Caco-2 (cell line): ENCODE measurements at places on chromosomes 16 and 17.

DNA sequence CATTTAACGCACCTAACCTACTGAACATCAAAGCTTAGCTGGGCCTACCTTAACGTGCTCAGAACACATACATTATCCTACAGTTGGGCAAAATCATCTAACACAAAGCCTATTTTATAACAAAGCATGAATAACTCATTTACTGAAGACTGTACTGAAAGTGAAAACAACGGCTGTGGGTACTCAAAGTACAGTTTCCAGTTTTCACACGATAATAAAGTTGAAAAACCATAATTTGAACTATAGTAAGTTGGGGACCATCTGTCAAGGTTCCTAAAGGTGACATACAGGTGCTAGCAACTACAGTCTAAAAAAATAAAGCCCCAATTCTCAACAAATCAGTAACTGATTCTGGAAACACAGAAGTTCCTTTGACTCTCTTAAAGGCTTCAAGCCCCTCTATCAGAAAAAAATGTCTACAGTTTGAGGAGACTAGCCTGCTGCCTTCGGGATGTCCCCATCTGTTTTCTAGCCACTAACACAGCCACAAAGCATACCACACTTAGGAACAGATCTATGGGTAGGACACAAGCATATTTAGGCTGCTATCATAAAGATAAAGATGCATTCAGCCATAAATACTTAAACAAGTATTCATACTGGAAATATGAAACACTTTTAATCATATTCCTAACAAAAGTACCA, 71.3 kb downstream of the KANSL1 start:
- H3K27ac ChIP-seq = no peak overlapping the region
- H3K4me3 ChIP-seq = no peak overlapping the region
- H3K4me1 ChIP-seq = 0 out of 2 replicates have a peak, but pooled peaks cover 7% of the 10 kb centered on the region
- H3K27me3 ChIP-seq = no peaks in the 10 kb centered on the region

GRCh38 chr16:35325936-35326335, 1866.5 kb downstream of the TP53TG3F start:
- no peaks in the 10 kb centered on the region for H3K36me3 ChIP-seq
- DNase-seq = no peak
- H3K27ac ChIP-seq = no peak overlapping the region
- no peaks in the 10 kb centered on the region for H3K27me3 ChIP-seq
- H3K4me1 ChIP-seq = no peaks in the 10 kb centered on the region

GRCh38 chr16:75494184-75494583, 1.1 kb downstream of the CHST6 start:
- peak overlapping the region; percentile 49 for H3K4me3 ChIP-seq
- no peak for DNase-seq
- H3K27ac ChIP-seq = peak overlapping the region; percentile 65
- H3K4me1 ChIP-seq = no peaks in the 10 kb centered on the region
- no peaks in the 10 kb centered on the region for H3K36me3 ChIP-seq

DNA sequence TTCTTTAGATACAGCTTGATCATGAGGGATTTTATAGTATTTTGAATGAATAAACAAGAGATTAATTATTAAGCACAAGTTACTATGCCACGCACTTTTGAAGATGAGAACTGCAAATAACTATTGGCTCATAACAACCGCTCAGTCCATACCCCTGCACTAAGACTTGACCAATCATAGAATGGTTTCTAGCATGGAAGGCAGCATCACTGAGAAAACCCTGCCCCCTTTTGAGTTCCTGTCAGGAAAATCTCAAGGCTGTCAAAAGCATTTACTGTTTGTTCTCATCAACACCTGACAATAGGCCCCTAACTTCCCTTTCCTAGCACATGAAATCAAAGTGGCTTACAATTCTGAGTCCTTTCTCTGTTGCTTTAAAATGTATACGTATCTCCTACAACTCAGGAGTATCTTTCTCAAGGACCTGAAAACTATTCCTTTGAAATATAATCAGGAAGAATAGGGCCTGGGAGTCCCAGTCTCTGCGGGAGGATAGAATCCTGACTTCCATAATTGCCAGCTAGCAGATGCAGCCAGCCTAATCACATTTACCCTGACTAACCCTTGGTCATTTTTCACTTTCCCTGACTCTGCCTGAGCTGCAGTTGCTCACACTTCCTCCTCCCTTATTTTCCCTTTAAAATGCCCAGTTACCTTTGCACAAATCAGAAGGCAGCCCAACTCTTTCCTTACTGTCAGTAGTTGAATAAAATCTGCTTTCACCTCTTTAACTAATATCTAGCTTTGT, 9.1 kb upstream of the MMD start:
- H3K4me3 ChIP-seq = no peak overlapping the region
- peak overlapping the region; percentile 63 for H3K27ac ChIP-seq
- no peaks in the 10 kb centered on the region for H3K27me3 ChIP-seq
- no peak for DNase-seq
- H3K4me1 ChIP-seq = peaks cover 38% of the 10 kb centered on the region
- no peaks in the 10 kb centered on the region for H3K36me3 ChIP-seq

DNA sequence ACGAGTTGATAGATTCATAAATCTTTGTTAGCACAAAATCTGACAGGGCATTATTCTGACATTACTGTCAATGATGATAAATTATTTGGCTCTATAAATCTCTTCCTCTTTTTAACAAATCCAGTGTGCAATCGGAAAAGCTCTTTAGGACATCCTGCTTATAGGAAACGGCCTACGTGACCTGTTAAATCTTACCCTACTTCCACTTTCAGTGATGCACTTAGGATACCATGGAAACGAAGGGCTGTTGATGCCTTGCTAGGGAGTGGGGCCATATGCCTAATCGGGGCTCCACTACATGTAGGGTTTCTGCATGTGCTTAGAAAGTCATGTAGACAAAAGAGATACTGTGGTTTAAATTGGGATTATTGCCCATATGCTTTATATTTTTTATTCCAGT, 27.2 kb downstream of the ZNF594 start:
- no peak overlapping the region for H3K4me3 ChIP-seq
- no peak for DNase-seq
- H3K4me1 ChIP-seq = no peaks in the 10 kb centered on the region
- no peaks in the 10 kb centered on the region for H3K36me3 ChIP-seq

GRCh38 chr16:77613095-77613494, 109.2 kb upstream of the NUDT7 start:
- no peak overlapping the region for H3K4me3 ChIP-seq
- H3K4me1 ChIP-seq = no peaks in the 10 kb centered on the region
- no peaks in the 10 kb centered on the region for H3K36me3 ChIP-seq
- no peaks in the 10 kb centered on the region for H3K27me3 ChIP-seq
- no peak overlapping the region for H3K27ac ChIP-seq
- DNase-seq = no peak

DNA sequence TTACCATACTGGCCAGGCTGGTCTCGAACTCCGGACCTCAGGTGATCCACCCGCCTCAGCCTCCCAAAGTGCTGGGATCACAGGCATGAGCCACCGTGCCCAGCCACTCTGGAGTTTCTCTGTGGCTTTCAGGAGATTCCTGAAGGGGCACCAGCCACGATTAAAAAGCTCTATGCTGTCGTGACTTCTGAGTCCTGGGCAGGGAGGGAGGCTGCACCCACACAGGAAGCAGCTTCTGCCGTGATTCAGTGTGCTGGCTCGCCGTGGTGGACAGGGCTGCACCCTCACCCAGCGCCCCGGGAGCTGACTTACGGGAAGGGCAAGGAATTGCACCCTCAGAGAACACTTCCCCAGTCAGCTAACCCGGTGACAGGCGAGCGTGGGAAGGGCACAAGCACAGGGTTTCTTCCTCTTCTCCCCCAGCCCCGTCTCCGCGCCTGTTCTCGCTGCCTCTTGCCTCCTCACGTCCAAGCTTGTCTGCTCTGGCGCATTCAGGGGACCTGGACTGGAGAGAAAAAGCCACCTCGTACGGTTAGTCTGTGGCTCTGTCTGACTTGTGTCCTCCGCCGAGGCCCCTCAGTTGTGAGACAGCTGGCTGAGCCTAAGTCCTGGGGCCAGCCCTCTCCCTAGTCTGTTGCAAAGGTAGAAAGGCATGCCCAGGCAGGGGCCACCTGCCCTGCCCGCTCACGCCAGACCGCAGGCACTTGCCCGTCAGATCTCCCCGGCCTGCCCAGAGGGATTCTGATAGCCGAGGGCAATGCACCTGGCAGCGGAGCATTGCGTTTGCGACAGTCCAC, 145.0 kb downstream of the SEC14L1 start:
- H3K4me1 ChIP-seq = peaks cover 74% of the 10 kb centered on the region
- H3K27me3 ChIP-seq = no peaks in the 10 kb centered on the region
- peak overlapping the region; percentile 21 for H3K27ac ChIP-seq
- H3K36me3 ChIP-seq = no peaks in the 10 kb centered on the region; the same call in none of the 2 replicates

DNA sequence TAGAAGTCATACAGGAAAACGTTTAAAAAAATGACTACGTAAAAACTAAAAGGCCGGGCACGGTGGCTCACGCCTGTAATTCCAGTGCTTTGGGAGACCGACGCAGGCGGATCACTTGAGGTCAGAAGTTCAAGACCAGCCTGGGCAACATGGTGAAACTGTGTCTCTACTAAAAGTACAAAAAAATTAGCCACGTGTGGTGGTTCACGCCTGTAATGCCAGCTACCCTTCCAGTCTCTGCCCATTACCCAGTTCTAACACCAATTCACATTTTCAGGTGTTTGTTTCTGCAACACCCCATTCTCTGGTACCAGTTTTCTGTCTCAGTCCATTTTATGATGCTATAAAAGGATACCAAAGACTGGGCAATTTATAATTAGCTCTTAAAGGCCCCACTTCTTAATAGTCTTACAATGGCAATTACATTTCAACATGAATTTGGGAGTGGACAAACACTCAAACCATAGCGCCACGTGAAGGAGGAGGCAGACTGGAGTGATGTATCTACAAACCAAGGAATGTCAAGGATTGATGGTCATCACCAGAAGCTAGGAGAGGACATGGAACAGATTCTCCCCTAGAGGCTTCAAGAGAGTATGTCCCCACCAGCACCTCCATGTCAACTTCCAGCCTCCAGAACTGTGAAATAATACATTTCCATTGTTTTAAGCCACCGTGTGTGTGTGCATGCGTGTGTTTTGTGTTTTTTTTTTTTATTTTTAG, 791 bp upstream of the C17orf75 start:
- H3K36me3 ChIP-seq = no peaks in the 10 kb centered on the region
- peak overlapping the region; percentile 82 for H3K27ac ChIP-seq
- H3K4me3 ChIP-seq = peak overlapping the region; percentile 84

DNA sequence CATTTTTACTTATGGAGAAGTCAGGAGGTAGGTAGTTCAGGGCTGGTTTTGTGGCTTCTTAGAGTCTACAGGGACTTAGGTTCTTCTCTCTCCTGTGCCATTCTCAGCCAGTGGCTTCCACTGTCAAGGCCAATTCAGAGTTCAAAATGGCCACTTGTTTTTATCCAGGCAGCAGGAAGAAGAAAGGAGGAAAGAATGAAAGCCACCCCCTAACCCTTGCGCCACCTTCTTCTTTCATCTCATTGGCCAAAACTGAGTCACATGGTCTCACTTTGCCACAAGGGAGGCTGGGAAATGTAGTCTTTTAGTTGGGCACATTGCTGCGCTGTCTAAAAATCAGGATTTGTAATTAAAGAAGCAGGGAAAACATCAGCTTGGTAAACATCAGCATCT, 60.8 kb upstream of the MED9 start:
- H3K27me3 ChIP-seq = no peaks in the 10 kb centered on the region
- H3K4me3 ChIP-seq = no peak overlapping the region
- H3K27ac ChIP-seq = peak overlapping the region; percentile 37
- DNase-seq = peak; percentile 75

- H3K4me3 ChIP-seq = no peak overlapping the region
- no peak for DNase-seq
- no peak overlapping the region for H3K27ac ChIP-seq
- no peaks in the 10 kb centered on the region for H3K27me3 ChIP-seq
- no peaks in the 10 kb centered on the region for H3K36me3 ChIP-seq
Observed at GRCh38 chr17:14986127-14986526, 279.0 kb downstream of the PMP22 start.

DNA sequence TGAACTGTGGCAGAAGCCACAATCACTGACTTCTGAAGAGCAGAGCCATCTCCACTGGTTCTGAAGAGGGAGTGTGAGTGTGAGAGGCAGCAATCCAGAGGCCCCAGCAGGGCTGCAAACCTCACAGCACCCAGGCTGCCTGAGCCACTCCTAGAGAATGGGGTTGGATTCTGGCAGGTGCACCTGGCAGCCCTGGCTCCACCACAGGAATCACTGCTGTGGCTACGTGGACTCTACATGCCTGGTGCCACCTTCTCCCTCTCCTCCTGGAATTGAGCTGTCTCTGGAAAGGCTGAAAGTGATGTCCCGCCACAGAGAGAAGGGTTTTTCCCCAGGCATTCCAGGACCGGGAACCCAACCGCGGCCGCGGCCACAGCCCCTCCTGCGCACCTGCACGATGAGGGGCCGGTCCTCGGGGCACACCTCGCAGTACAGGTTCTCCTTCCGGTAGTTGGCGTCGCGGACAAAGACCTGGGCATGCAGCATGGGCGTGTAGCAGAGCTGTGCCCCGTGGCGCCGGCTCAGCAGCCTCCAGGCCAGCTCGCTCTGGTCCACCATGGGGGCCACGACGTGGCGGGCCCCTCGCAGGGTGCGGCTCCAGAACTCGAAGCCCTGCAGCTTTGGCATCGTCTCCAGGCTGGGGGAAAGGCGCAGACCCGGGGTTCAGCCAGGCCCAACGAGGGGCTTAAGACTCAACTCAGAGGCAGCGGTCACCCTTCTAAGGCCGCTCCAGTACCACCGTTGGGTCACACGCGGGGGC, 991 bp downstream of the DUS1L start:
- DNase-seq = no peak
- H3K36me3 ChIP-seq = peaks cover 3% of the 10 kb centered on the region; the same call in 1 of the 2 replicates
- no peak overlapping the region for H3K27ac ChIP-seq
- peak overlapping the region; percentile 59 for H3K4me3 ChIP-seq
- H3K4me1 ChIP-seq = peaks cover 12% of the 10 kb centered on the region
- no peaks in the 10 kb centered on the region for H3K27me3 ChIP-seq

DNA sequence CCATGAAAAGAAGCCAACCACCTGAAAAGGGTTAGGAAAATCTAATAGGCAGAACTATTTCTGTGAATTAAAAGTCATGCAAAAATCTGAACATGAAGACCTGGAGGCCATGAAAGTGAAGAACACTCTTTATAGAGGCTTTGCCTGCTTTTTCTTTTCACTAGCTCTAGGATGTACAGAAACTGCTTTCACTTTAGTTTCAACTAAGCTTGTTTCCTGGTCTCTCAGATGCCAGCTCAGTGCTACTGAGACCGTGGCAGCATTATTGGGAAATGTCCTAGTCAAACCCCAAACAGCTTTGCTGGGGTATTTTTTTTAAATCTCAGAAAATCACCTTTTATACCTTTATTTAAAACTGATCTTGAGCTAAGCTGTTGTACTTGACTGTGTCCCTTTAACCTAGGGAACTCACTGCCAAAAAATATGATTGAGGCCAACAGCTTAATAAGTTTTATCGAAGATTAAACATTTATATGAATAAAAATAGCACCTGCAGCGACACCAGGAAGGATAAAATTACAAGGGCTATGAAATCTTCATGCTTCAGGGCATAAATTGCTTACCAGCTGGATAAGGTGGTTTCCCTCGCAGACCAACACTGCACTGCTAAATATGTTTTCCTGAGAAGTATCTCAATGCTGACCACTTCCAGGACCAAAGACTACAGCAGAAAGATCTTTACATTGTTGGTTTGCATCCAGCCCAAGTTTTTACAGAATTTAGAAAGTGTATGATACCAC, 621.8 kb upstream of the ZFHX3 start:
- no peaks in the 10 kb centered on the region for H3K4me1 ChIP-seq
- H3K36me3 ChIP-seq = no peaks in the 10 kb centered on the region
- H3K27ac ChIP-seq = no peak overlapping the region
- DNase-seq = no peak
- H3K4me3 ChIP-seq = no peak overlapping the region

- H3K4me3 ChIP-seq = no peak overlapping the region
- no peak for DNase-seq
- no peak overlapping the region for H3K27ac ChIP-seq
- no peaks in the 10 kb centered on the region for H3K36me3 ChIP-seq
Observed at GRCh38 chr17:31908386-31908785, 6.9 kb upstream of the UTP6 start.

- DNase-seq = no peak
- no peaks in the 10 kb centered on the region for H3K4me1 ChIP-seq
- H3K27ac ChIP-seq = no peak overlapping the region
- no peak overlapping the region for H3K4me3 ChIP-seq
- H3K36me3 ChIP-seq = no peaks in the 10 kb centered on the region
Observed at GRCh38 chr17:16937431-16937830, 34.5 kb downstream of the TNFRSF13B start.
